ENCODE measurements at places on chromosomes 16 and 17.

- no peak for DNase-seq
Measured at GRCh38 chr17:10018461-10018891, 113.4 kb upstream of the RCVRN start.

GRCh38 chr17:42748908-42749798 lies 4.3 kb upstream of the EZH1 start:
- DNase-seq = no peak

- no peak for DNase-seq
Measured at GRCh38 chr17:78485290-78486168, 91.7 kb downstream of the DNAH17 start.

GRCh38 chr16:86138121-86139085 lies 239.4 kb downstream of the IRF8 start:
- no peak for DNase-seq

- DNase-seq = no peak
Measured at GRCh38 chr16:11543661-11544393, 42.9 kb downstream of the LITAF start.

DNA sequence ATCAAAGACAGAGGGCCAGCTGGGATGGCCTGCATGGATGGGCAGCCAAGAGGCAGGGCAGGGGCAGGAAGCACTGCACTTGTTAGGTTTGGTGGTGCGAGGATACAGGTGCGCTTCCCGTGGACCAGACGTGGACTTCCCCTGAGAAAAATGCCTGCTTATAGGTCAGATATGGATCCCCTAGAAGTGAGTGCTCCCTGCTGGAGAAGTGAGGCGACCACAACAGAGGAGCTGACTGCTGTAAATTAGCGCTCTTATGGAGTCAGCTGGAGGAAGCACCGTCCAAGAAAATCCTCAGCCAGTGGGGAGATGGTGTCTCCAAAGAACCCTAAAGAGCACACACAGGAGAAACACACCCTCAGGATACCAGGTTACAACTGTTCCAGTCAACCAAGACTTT lies 27.7 kb upstream of the CCDC182 start:
- no peak for DNase-seq

DNA sequence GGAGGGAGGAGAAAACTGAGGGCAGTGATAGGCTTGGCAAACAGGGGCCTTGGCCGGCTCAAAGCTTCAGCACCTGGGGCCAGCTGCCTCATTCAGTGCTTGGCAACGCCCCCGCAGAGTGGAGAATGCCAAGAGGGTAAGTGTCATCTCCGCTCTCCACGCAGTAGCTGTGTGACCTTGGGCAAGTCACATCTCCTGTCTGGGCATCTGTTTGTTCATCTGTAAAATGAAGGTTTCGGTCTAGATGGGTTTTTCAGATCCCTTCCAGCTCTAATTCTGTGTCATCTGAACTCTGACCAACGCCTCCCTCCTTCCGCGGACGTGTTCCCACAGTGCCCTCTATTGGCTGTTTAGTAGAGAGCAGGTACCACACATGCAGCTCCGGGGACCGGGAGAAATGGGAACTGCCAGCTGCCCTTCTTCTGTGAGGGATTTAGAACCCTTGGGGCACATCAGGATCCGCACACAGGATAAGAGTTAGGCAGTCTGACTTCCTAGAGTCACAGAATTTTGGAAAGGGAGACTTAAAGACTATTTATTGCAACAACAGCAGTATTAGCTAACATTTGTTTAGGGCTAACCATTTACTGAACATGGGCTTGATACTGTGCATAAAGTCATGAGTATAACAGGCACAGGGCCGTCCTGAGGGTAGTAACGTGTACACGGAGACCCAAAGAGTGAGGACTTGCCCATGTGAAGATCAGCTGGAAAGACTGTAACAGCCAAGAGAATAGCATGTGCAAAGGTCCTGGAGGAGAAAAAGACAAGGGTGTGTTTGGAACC lies 26.8 kb downstream of the GP2 start:
- DNase-seq = no peak

All from BJ (cell line).